ENCODE measurements at places on chromosomes 6 and 20.

- no peak for DNase-seq
Measured at GRCh38 chr20:24909086-24909780, 39.8 kb upstream of the CST7 start.

DNA sequence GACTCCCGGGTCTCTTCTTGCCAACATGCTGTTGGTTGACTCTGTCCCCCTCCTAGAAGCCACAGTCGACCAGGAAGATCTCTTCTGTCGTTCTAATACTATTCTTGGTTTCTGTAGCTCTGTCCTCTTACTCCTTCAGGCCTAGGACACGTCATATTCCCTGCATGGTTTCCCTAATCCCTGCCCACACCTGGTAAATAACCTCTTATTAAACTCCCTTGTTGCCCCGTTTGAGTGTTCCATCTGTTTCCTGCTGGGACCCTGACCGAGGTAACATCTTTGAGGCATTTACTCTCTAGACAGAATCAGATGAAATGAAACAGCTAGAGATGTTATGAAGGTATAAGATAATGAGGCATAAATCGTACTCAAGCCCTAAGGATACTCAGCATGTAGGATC is 68.1 kb downstream of the PLCB4 start:
- DNase-seq = no peak

- no peak for DNase-seq
Measured at GRCh38 chr20:23224806-23225205, 125.8 kb upstream of the NXT1 start.

DNA sequence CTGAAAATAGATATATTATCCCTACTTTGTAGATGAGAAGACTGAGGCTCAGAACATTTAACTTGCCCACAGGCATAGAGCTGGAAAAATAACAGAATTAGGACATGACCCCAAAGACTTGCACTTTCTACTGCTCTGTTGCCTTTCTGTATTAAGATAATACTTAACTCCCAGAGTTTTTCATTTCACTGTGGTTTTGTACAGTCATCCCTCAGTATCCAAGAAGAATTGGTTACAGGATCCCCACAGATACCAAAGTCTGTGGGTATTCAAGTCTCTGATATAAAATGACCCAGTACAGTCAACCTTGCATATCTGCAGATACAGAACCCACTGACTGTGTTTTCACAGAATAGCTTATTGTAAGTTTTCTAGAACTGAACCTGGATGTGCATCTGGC is 16.8 kb downstream of the MRS2 start:
- no peak for DNase-seq

- no peak for DNase-seq
Measured at GRCh38 chr6:31386099-31386498, 17.3 kb upstream of the MICA start.

DNA sequence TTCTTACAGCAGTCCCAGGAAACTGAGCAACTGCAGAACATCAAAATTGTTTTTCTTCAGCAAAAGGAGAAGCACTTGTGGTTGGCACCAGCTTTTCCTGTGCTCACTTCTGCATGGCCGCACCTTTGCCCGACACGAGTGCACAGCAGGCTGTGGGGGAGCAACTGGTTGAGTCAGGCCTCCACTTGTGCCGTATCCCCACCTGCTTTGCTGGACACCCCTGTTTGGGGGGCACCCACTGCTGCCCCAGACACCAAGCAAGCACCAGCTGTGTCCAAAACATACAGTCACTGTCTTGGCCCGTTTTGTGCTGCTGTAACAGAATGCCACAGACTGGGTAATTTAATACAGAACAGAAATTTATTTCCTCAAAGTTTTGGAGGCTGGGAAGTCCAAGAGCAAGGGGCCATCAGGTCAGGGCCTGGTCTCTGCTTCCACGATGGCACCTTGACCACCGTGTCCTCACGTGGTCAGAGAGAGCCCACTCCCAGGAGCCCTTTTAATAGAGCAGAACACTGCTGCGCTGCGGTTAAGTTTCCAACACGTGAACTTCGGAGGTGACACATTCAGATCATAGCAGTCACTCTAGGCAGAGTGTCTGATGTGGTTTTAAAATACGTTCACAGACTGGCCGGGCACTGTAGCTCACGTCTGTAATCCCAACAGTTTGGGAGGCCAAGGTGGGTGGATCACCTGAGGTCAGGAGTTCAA is 8.7 kb upstream of the GMEB2 start:
- peak; percentile 81 for DNase-seq

- DNase-seq = no peak
Measured at GRCh38 chr20:40464731-40465208, 224.3 kb downstream of the MAFB start.

- DNase-seq = no peak
Measured at GRCh38 chr20:11101243-11101642, 427.4 kb upstream of the JAG1 start.

GRCh38 chr20:53055367-53056067 is 83.4 kb downstream of the TSHZ2 start:
- DNase-seq = no peak

- no peak for DNase-seq
Measured at GRCh38 chr6:45001663-45002062, 326.5 kb upstream of the RUNX2 start.

GRCh38 chr6:41715795-41716515 is 19.5 kb downstream of the TFEB start:
- no peak for DNase-seq

DNA sequence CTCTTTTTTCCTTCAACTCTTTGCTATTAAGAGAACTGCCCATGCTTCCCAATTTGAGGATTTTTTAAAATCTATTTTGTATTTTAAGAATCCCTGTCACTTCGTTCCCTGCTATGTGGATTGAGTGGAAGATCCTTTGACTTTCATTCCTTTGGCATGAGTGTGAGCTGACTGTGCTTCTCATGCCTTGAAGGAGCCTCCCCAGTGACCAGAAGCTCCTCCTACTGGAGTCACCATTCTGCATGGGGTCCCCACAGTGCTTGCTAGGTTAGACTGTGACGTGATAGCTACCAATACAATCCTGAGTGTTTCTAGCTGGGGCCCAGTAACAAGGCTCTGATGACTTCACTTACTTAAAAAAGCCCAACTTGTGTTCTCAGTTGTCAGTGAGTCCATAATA is 104.4 kb upstream of the LAMP5 start:
- no peak for DNase-seq

- DNase-seq = no peak
Measured at GRCh38 chr6:85360794-85361642, 88.9 kb upstream of the NT5E start.

- no peak for DNase-seq
Measured at GRCh38 chr20:44936510-44936909, 23.7 kb downstream of the TOMM34 start.

DNA sequence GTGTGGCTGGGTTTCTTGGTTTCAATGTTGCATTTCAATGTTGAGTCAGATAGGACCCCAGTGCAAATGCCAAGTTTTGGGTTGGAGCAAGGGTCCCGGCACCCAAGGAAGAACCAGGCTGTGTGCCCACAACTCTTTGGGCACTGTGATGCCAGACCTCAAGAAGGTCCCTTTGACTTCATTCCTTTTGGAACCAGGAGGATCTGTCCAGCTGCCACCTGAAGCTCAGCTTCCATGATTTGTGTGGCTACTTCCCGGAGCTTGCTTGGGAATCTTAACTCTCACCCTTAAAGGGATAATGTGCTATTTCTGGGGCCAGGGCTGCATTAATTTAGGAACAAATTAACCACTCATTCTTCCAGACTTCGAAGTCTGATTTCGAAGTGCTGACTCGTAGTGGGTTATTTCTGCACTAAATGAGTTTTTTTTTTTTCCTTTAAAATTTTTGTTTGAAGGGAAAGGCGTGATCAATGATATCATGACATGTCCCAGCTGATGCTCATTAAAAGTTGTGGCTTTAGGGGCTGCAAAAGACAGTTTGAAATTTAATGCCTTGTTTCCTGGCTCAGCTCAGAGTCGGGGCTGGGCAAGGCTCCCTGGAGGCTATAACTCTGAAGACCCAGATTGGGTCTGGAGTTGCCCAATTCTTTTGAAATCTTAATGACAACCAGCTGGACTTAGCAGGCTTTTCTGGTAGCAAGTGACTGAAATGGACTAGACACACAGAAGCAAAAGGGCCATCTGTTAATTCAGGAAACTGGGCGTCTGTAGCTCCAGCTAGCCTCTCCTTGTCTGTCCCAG is 24.0 kb upstream of the PHACTR3 start:
- no peak for DNase-seq

GRCh38 chr6:22254886-22255285 is 42.0 kb downstream of the PRL start:
- no peak for DNase-seq

DNA sequence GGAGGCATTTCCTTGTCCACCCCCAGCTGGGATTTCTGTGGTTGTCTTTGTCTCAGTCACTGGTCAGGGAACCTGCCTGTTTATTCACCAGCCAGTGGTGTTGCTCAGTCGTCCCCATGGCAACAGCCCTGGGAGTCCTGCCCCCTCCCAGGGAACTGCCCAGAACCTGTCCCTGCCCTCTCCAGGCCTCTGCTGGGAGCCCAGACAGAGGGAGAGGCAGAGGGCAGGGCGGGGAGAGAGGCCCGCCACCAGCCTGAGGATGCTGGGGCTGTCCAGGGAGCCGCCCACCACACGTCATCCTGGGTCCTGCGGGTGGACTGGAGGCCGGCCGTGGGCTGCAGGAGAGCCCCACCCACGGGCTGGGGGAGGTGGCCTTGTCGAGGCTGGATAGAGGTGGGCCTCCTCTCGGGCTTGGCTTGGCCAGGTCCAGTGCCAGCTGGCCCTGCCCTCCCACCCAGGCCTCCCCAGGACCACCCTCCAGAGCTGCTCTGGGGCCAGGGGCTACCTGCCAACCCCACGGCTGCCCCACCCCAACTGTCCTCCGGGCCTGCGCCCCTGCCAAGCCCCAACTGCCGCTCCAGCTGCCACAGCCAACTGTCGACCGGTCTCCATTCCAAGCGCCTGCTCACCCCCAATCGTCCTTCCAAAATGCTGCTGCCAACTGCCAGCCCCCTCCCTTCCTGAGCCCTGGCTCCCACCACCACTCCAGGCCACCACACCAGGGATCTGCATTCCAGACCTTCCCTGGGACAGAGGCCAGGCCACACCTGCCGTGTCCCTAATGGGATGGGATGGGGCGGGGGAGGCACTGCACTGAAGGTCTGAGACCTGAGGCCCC is 4.2 kb upstream of the ZBTB46 start:
- no peak for DNase-seq

- DNase-seq = no peak
Measured at GRCh38 chr6:24600903-24601302, 45.1 kb downstream of the KIAA0319 start.

DNA sequence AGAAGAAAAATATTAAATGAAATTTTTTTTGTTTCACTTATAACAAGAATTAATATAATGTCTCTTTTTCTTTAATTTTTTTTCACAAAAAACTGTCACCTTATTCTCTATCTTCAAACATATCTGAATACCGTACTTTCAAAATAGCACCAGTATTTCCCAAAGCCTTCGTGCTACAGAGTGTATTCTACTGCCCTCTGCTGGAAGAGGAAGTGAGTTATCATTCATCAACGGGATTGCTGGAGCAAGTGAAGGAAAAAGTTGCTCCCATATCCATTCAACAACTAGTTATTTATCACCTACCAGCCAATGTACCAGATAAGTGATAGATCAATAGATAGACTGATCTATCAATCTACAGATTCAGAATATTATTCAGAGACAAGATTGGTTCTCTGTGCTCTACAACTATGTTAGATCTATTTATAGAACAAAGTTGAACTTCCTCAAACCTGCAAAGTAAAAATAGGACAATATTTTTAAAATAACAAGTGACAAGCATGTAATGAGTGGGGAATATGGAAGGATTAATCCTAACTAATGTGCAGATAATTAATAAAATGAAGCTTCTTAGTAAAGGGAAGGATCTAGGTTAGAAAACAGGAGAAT is 26.7 kb upstream of the TFAP2B start:
- no peak for DNase-seq

GRCh38 chr6:137798846-137799245 is 68.2 kb upstream of the TNFAIP3 start:
- no peak for DNase-seq

- DNase-seq = no peak
Measured at GRCh38 chr20:33279261-33279910, 3.6 kb upstream of the BPIFB1 start.

DNA sequence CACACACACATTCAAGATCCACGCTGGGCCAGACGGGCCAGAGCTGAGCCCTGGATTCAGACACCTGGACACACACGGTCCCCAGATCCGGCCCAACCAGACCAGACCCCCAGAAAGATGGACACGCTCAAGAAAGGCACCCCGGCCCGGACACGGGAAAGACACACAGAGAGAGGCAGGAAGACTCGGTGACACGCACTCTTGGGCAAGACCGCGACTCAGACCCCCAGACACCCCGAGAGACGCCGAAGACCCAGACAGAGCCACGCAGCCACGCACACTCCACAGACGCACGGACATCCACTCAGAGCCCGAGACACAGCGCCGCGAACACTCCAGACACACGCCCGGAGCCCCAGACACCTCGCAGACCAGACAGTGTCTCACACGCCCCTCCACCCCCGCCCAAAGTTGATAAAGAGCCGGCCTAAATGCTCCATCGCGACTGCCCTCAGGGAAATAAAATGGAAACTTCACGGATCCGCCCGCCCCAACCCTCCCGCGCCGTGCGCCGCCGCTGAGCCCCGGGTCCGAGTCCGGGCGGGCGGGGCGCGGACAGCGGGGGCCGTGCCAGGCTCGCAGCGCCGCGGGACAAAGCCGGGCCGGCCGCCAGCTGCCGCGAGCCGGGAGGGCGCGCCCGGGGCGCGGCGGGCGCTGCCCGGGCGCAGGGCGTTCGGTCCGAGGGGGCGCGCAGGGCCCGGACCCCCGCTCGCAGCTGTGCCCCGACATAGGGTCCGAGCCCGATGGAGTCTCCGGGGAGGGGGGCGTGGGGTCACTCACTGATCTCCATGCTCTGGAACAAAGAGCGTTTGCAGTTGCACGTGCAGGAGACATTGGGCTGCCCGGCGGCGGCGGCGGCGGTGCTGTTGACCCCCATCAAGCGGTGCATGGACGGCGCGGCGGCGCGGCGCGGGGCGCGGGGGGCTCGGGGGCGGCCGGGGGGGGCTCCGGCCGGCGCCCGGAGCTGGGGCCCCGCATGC is 831 bp downstream of the PMEPA1 start:
- DNase-seq = peak; percentile 63

- DNase-seq = no peak
Measured at GRCh38 chr6:6930223-6930880, 177.4 kb upstream of the RREB1 start.

- DNase-seq = no peak
Measured at GRCh38 chr6:53922539-53922981, 127.8 kb downstream of the LRRC1 start.

GRCh38 chr6:31610968-31611367 is 4.1 kb upstream of the AIF1 start:
- DNase-seq = no peak

DNA sequence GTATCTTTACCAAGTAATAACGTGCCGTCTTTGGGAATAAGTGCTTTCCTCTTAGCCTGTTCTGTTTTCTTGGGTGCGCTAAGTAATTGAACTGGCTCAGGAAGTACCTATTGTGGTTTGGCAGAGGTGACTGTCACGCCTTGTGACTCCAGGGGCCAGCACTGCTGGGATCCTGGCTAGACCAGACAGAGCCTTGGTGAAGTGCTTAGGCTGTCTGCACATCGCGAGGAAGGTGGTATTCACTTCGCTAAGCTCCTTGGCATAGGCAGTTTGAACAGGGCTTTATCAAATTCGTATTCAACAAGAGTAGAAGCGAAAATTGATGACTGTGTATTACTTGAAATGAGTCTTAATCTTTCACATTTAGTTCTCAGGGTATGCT is 17.6 kb downstream of the PRDM1 start:
- no peak for DNase-seq

GRCh38 chr6:52365866-52366540 is 4.1 kb downstream of the PAQR8 start:
- DNase-seq = no peak

- no peak for DNase-seq
Measured at GRCh38 chr6:103107985-103108384, 1714.5 kb downstream of the GRIK2 start.

All from activated CD8-positive, alpha-beta memory T cell treated with anti-CD3 and anti-CD28 coated beads, Interleukin-2, amount 50 U/mL, for 48 hours (primary cell).